Breast epithelium (tissue), 4 donors: ENCODE measurements at places on chromosomes 6 and 20. TPM values are rescaled to one million over a fixed set of nuclear protein-coding genes. Genes with fewer than 3 reads are reported as not detected.

- H3K4me3 ChIP-seq: no peak overlapping the region
- no peaks in the 10 kb centered on the region for H3K4me1 ChIP-seq
- no peak overlapping the region for H3K27ac ChIP-seq
- DNase-seq: no peak
- no peaks in the 10 kb centered on the region for H3K27me3 ChIP-seq
Observed at GRCh38 chr6:70160276-70160675, 142.6 kb downstream of the COL9A1 start.

DNA sequence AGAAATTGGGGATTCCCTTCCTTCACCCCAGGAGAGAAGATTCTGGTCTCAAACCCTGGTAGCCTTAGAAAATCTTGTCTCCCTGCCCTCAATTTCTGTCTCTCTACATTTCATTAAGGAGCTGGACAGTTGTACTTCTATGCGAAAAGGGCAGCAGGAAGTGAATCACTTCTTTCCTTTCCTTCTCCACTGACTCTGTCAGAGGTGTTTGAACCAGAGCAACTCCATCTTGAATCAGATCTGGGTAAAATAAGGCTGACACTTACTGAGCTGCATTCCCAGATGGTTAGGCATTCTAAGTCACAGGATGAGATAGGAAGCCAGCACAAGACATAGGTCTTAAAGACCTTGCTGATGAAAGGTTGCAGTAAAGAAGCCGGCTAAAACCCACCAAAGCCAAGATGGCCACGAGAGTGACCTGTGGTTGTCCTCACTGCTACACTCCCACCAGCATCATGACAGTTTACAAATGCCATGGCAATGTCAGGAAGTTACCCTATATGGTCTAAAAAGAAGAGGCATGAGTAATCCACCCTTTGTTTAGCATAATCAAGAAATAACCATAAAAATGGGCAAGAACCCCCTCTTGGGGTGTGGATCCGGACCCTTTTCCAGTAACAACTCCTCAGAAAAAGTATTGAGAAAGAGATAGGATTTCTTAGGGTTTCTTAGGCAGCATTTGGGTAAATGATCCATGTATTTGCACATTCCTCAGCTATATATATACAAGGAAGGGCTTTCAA is 95.8 kb upstream of the PLCB4 start:
- H3K36me3 ChIP-seq: no peaks in the 10 kb centered on the region
- no peaks in the 10 kb centered on the region for H3K27me3 ChIP-seq
- H3K4me3 ChIP-seq: no peak overlapping the region
- H3K4me1 ChIP-seq: no peaks in the 10 kb centered on the region
- DNase-seq: no peak

- H3K36me3 ChIP-seq: no peaks in the 10 kb centered on the region
- no peak overlapping the region for H3K27ac ChIP-seq
- H3K4me1 ChIP-seq: no peaks in the 10 kb centered on the region
- no peak overlapping the region for H3K4me3 ChIP-seq
Observed at GRCh38 chr6:165922309-165922794, 245.3 kb downstream of the TBXT start.

DNA sequence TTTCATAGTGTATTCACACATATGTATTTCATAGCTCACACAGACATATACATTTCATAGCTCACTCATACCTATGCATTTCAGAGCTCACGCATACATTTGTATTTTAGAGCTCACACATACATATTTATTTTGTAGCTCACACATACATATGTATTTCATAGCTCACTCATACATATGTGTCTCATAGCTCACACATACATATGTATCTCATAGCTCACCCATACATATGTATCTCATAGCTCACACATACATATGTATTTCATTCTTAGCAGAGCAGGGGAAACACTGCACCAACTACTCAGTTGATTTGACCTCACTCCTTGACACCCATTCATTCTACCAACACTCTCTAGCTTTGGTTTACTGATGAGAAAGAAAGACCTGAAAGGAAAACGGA is 713.6 kb downstream of the QKI start:
- H3K4me1 ChIP-seq: no peaks in the 10 kb centered on the region
- no peak overlapping the region for H3K4me3 ChIP-seq
- H3K27me3 ChIP-seq: no peaks in the 10 kb centered on the region

Gene MLIP
- total RNA-seq: not detected

Gene HLA-DRA
- 238 TPM for total RNA-seq

DNA sequence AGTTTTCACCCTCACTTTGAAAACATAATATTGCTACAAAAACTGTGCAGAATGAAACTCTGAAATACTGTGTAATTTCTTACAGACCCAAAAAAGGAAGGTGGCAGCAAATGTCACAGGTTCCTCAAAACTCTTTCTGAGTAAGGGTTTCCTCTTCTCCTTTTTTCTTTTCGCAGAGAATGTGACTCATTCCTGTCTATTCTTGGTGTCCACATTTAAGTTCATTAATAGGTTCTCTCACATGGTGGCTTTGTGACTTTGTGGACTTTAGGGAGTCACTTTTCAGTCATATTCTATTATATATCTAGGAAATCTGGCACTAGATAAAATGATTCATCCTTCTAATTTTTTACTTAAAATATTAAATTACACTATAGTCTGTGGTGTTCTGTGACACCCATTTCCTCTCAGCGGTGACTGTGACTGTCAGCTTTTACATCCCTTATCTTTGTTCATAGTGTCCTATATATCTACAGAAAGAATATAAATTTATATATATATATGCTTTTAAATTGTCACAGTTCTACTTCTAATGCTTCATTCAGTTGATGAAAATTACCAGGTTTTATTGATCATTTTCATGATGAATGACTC is 126.8 kb upstream of the HCRTR2 start:
- no peak overlapping the region for H3K27ac ChIP-seq
- H3K4me3 ChIP-seq: no peak overlapping the region
- H3K27me3 ChIP-seq: no peaks in the 10 kb centered on the region
- DNase-seq: no peak

GRCh38 chr20:57800791-57801430 is 91.1 kb upstream of the PMEPA1 start:
- no peaks in the 10 kb centered on the region for H3K4me1 ChIP-seq
- no peak overlapping the region for H3K27ac ChIP-seq
- no peaks in the 10 kb centered on the region for H3K36me3 ChIP-seq
- no peaks in the 10 kb centered on the region for H3K27me3 ChIP-seq

DNA sequence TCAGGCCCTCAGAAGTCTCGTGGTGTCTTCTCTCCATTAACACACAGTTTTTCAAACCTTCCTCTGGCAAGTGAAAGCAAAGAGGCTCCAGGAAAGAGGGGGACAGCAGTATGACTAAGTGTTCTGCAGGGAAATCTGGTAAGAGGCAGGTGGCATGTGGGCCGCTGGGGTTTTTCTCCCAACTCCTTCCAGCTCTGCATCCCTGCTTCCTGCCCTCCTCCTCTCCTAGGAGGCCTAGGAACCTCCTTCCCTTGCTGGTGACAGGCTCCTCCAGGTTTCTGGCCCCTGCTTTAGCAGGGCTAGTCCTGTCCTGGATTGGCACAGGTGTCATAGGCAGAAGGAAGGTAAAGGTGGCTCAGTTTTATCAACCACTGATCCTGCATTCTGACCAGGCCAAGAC is 7.6 kb upstream of the ITCH start:
- H3K4me1 ChIP-seq: no peaks in the 10 kb centered on the region
- no peak for DNase-seq
- no peak overlapping the region for H3K4me3 ChIP-seq
- no peaks in the 10 kb centered on the region for H3K36me3 ChIP-seq

GRCh38 chr20:46523696-46524328 is 10.5 kb upstream of the ZNF334 start:
- H3K27ac ChIP-seq: no peak overlapping the region
- no peaks in the 10 kb centered on the region for H3K27me3 ChIP-seq
- no peak for DNase-seq
- no peak overlapping the region for H3K4me3 ChIP-seq
- H3K36me3 ChIP-seq: no peaks in the 10 kb centered on the region
- no peaks in the 10 kb centered on the region for H3K4me1 ChIP-seq

Gene CNR1
- 34.2 TPM for total RNA-seq

DNA sequence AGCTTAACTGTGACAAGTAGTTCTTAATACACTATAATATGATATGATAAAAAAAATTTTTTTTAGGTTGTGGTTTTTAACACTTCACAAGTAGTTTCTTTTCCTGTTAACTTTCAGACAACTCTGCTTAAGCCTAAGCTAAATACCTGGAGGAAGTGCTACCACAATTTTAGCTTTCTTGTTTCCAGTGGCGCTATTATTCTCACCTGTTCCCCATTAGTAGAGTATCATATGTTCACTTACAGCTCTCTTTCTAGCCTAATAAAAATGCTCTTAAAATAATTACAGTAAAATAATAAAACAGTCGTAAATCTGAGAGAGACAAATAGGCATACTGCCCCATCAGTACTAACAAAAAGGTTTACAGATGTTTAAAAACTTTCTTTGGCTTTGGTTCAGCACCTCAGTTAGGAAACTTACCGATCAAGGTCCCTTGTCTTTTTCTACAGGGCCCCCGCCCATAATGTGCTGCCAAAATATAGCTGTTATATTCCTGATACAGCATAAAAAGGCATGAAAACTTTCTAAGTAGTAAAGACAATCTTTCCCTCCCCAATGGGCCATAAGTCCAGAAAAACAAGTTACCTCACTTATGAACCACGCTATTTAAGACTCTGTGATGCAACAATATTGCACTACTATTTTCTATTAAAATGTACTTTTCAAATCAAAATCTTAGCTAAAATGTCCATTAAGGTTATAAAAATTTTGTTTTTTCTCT is 57.9 kb downstream of the SESN1 start:
- H3K36me3 ChIP-seq: no peaks in the 10 kb centered on the region
- DNase-seq: no peak
- H3K27ac ChIP-seq: no peak overlapping the region

Gene OARD1
- 26.2 TPM for total RNA-seq

GRCh38 chr6:15608396-15608795 is 54.4 kb downstream of the DTNBP1 start:
- no peak for DNase-seq
- no peaks in the 10 kb centered on the region for H3K4me1 ChIP-seq
- no peaks in the 10 kb centered on the region for H3K27me3 ChIP-seq
- no peak overlapping the region for H3K4me3 ChIP-seq
- no peaks in the 10 kb centered on the region for H3K36me3 ChIP-seq

Gene VNN1
- total RNA-seq: 0.98 TPM

GRCh38 chr20:17823409-17824144 is 123.8 kb downstream of the BANF2 start:
- no peaks in the 10 kb centered on the region for H3K4me1 ChIP-seq
- H3K27ac ChIP-seq: no peak overlapping the region
- no peak overlapping the region for H3K4me3 ChIP-seq
- no peaks in the 10 kb centered on the region for H3K27me3 ChIP-seq
- H3K36me3 ChIP-seq: no peaks in the 10 kb centered on the region
- DNase-seq: no peak

Gene TCF21
- total RNA-seq: not detected

- H3K4me3 ChIP-seq: no peak overlapping the region
- no peak for DNase-seq
- H3K27me3 ChIP-seq: no peaks in the 10 kb centered on the region
- H3K27ac ChIP-seq: no peak overlapping the region
Observed at GRCh38 chr6:39295611-39296011, 18.6 kb downstream of the KCNK17 start.

GRCh38 chr6:156928972-156929371 is 151.8 kb downstream of the ARID1B start:
- H3K36me3 ChIP-seq: no peaks in the 10 kb centered on the region
- no peak overlapping the region for H3K27ac ChIP-seq
- no peak overlapping the region for H3K4me3 ChIP-seq
- H3K4me1 ChIP-seq: peaks cover 3% of the 10 kb centered on the region
- DNase-seq: no peak
- H3K27me3 ChIP-seq: no peaks in the 10 kb centered on the region

GRCh38 chr20:42260184-42260583 is 642.0 kb upstream of the CHD6 start:
- H3K27me3 ChIP-seq: no peaks in the 10 kb centered on the region
- no peaks in the 10 kb centered on the region for H3K36me3 ChIP-seq
- H3K4me1 ChIP-seq: no peaks in the 10 kb centered on the region
- H3K27ac ChIP-seq: no peak overlapping the region

- H3K36me3 ChIP-seq: no peaks in the 10 kb centered on the region
- DNase-seq: peak; percentile 16
- H3K27ac ChIP-seq: peak overlapping the region; percentile 9
Observed at GRCh38 chr20:25258476-25258805, 10.6 kb downstream of the PYGB start.

GRCh38 chr6:159433550-159433949 is 259.5 kb downstream of the SOD2 start:
- no peaks in the 10 kb centered on the region for H3K27me3 ChIP-seq
- no peak overlapping the region for H3K4me3 ChIP-seq
- H3K36me3 ChIP-seq: no peaks in the 10 kb centered on the region
- DNase-seq: no peak
- peaks cover 6% of the 10 kb centered on the region for H3K4me1 ChIP-seq

Gene FAXC
- 14.2 TPM for total RNA-seq

Gene WFDC5
- not detected for total RNA-seq
